Astrocyte (in vitro differentiated cells and primary cell): ENCODE measurements at places on chromosomes 13 and 19.
A peak's percentile ranks its signal among the peaks of the same experiment; 100 is the strongest.

GRCh38 chr13:40123962-40124632 lies 468.6 kb downstream of the COG6 start:
- no peak overlapping the region for H3K4me3 ChIP-seq
- no peaks in the 10 kb centered on the region for H3K27me3 ChIP-seq
- H3K4me1 ChIP-seq: no peaks in the 10 kb centered on the region
- H3K27ac ChIP-seq: no peak overlapping the region
- no peak for DNase-seq

DNA sequence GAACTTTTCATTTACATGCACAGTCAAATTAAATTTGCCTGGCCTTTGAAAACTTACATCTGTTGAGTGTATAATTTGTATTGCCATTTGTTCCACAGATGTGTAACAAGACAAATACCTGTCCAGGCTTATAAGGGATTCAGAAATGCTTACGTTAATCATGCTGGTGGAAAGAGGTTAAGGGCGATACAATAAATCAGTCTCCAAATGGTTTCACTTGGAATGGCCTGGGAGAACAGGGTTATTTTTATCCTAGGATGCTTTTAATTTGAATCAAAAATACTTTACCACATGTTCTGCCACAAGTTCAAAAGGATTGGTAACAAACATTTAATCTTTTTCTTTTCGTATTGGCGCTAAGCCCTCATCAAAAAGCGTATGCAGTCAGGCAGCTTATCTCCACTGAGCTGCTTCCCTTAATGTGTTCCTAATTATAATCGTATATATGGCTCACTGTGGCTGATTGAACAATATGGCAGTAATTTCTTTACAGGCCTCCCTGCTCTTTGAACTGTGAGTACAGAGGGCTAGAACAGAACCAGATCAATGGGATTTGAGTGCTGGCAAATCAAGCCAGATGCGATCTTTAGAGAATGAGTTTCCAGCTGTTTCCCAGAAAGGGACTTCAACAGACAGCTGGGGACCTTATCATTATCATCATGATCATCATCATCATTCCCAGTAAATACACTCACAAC lies 425.7 kb downstream of the SPRY2 start:
- H3K27ac ChIP-seq: no peak overlapping the region
- no peak overlapping the region for H3K4me3 ChIP-seq
- H3K4me1 ChIP-seq: peaks cover 4% of the 10 kb centered on the region
- DNase-seq: no peak

- no peak overlapping the region for H3K4me3 ChIP-seq
- no peaks in the 10 kb centered on the region for H3K27me3 ChIP-seq
- H3K27ac ChIP-seq: no peak overlapping the region
Measured at GRCh38 chr19:11456659-11457058, 21.2 kb downstream of the PRKCSH start.

DNA sequence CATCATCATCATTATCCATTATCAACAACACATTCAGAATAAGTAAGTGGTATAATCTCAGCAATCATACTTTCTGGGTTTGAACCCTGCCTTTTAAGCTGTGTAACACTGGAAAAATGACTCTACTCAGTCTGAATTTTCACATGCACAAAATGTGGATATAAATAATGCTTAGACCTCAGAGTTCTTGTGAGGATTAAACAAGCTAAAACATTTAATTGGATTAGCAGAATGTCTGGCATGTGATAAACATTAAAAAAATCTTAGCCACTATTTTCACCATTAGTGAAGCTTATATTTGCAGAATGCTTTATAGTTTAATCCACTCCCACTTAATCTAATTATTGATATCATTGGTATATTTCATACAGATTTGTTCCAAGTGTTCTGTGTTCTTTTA lies 412.3 kb downstream of the RFC3 start:
- DNase-seq: no peak
- H3K4me1 ChIP-seq: no peaks in the 10 kb centered on the region
- H3K36me3 ChIP-seq: no peaks in the 10 kb centered on the region

DNA sequence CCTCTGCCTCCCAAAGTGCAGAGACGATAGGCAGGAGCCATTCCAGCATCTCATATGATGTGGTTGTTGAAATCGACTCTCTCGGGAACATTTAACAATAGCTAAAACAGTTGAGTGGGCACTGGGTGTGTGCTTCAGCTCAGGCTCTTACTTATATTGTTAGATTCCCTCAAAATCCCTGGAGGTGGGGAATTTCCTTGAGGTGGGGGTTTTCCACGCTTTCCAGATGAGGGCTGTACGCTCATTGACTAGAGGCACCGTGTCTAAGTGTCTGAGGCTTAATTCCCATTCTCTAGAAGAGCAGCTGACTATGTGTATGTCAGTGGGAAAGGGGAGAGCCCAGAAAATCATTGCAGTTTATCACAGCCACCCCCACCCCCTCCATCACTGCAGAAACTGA lies 10.8 kb upstream of the GRAMD1A start:
- no peak for DNase-seq
- no peak overlapping the region for H3K4me3 ChIP-seq
- no peaks in the 10 kb centered on the region for H3K4me1 ChIP-seq
- H3K36me3 ChIP-seq: no peaks in the 10 kb centered on the region

- no peak overlapping the region for H3K4me3 ChIP-seq
- peaks cover 11% of the 10 kb centered on the region for H3K4me1 ChIP-seq
- H3K27me3 ChIP-seq: no peaks in the 10 kb centered on the region
- H3K27ac ChIP-seq: no peak overlapping the region
- no peak for DNase-seq
Measured at GRCh38 chr13:74299721-74300120, 165.5 kb upstream of the KLF12 start.

GRCh38 chr19:18149596-18149975 lies 3.4 kb upstream of the PIK3R2 start:
- H3K36me3 ChIP-seq: no peaks in the 10 kb centered on the region
- peaks cover 12% of the 10 kb centered on the region for H3K4me1 ChIP-seq
- H3K27ac ChIP-seq: no peak overlapping the region
- no peak for DNase-seq
- H3K4me3 ChIP-seq: no peak overlapping the region
- no peaks in the 10 kb centered on the region for H3K27me3 ChIP-seq

GRCh38 chr13:30864433-30865122 lies 41.5 kb upstream of the MEDAG start:
- peak; percentile 99 for DNase-seq
- H3K36me3 ChIP-seq: no peaks in the 10 kb centered on the region
- peak overlapping the region; percentile 100 for H3K27ac ChIP-seq
- H3K4me3 ChIP-seq: peak overlapping the region; percentile 37
- H3K27me3 ChIP-seq: no peaks in the 10 kb centered on the region
- peaks cover 51% of the 10 kb centered on the region for H3K4me1 ChIP-seq

- H3K4me3 ChIP-seq: no peak overlapping the region
- no peaks in the 10 kb centered on the region for H3K36me3 ChIP-seq
- no peak for DNase-seq
Measured at GRCh38 chr19:31504221-31504620, 155.0 kb upstream of the TSHZ3 start.

- peaks cover 9% of the 10 kb centered on the region for H3K4me1 ChIP-seq
- peak overlapping the region; percentile 68 for H3K27ac ChIP-seq
- H3K27me3 ChIP-seq: no peaks in the 10 kb centered on the region
- peak; percentile 100 for DNase-seq
- H3K36me3 ChIP-seq: no peaks in the 10 kb centered on the region
Measured at GRCh38 chr13:93169980-93170379, 56.6 kb upstream of the GPC6 start.

DNA sequence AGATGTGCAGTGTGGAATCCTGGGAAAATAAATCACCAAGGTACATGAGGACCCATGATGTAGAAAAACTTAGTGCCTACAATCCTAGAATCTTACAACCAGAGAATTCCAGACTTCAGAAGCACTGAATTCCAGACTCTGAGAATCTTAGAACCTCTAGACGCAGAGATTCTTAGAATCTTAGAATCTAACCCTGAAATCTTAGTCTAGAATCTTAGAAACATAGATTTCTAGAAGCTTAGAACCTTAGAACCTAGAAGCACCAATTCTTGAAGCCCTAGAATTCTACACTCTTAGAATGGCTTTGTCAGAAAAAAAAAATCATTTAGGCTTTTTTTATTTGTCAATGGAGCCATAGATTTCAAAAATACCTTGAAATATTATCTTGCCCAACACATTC lies 6.0 kb downstream of the CEACAM16 start:
- H3K4me1 ChIP-seq: no peaks in the 10 kb centered on the region
- no peak for DNase-seq
- no peak overlapping the region for H3K27ac ChIP-seq
- H3K36me3 ChIP-seq: no peaks in the 10 kb centered on the region

DNA sequence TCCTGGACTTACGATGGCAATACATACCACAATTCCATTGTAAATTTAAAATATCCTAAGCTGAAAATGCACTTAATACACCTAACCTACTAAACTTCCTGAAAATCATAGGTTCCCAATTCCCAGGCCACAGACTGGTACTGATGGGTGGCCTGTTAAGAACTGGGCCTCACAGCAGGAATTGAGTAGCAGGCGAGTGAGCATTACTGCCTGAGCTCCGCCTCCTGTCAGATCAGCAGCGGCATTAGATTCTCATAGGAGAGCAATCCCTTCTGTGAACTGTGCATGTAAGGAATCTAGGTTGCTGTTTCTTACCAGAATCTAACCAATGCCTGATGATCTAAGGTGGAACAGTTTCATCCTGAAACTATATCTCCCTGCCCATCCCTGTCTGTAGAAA lies 1670.2 kb upstream of the PCDH20 start:
- H3K27me3 ChIP-seq: no peaks in the 10 kb centered on the region
- no peaks in the 10 kb centered on the region for H3K36me3 ChIP-seq
- H3K27ac ChIP-seq: no peak overlapping the region
- DNase-seq: no peak

DNA sequence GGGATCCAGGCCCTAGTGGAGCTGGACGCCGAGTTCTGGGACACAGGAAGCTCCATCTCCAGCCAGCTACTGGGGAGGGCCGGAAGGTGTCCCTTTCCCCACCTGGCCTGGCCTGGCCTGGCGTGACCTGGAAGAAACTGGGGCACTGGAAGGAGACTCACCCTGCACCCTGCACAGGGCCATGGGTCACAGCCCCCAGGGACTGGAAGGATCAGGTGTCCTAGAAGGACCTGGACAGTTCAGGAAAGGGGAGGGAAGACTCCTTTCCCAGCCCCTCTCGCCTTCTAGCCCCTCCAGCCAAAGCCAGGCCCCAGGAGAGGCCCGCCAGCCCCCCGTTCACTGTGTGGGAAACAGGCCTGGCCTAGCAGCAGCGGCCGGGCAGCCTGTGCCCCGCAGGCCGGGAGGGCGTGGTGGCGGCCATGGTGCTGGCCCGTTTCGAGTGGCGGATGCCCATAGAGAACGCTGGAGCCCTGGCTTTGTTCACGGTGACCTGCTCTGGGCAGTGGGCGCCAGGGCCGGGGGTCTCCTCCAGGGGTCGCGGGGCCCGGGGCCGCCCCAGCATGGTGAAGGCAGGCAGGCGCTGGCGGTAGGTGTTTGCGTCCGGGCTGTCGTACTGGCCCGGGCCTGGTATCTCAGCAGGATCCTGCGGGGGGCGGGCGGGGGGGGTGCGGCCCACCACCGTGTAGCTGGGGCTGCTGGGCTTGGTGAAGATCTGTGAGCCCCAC lies 2.8 kb upstream of the SHC2 start:
- peaks cover 5% of the 10 kb centered on the region for H3K4me1 ChIP-seq
- no peaks in the 10 kb centered on the region for H3K36me3 ChIP-seq
- no peak overlapping the region for H3K4me3 ChIP-seq
- peaks cover 2% of the 10 kb centered on the region for H3K27me3 ChIP-seq

DNA sequence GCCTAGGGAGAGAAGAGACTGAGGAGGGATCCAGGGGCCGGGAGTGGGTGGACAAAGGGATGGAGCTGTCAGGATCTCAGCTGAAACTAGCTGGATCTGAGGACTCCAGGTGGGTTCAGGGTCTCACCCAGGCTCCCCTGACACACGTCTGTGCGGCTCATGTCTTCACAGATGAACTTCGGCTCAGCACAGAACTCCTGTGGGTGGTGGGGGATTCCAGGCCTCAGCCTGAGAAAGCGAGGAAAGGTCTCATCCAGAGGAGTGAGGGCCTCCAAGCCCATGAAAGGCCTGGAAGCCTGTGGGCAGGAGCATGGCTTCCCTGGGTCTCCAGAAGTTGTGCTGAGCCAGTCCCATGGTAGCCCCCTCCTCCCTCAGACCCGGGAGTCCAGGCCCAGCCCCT lies 1.4 kb downstream of the CAPN12 start:
- no peaks in the 10 kb centered on the region for H3K4me1 ChIP-seq
- no peaks in the 10 kb centered on the region for H3K36me3 ChIP-seq
- no peak overlapping the region for H3K4me3 ChIP-seq
- DNase-seq: no peak
- H3K27me3 ChIP-seq: no peaks in the 10 kb centered on the region

GRCh38 chr13:111895896-111896821 lies 170.8 kb upstream of the SOX1 start:
- no peak overlapping the region for H3K27ac ChIP-seq
- H3K4me3 ChIP-seq: no peak overlapping the region
- H3K4me1 ChIP-seq: peaks cover 4% of the 10 kb centered on the region
- no peak for DNase-seq
- peaks cover 9% of the 10 kb centered on the region for H3K27me3 ChIP-seq

DNA sequence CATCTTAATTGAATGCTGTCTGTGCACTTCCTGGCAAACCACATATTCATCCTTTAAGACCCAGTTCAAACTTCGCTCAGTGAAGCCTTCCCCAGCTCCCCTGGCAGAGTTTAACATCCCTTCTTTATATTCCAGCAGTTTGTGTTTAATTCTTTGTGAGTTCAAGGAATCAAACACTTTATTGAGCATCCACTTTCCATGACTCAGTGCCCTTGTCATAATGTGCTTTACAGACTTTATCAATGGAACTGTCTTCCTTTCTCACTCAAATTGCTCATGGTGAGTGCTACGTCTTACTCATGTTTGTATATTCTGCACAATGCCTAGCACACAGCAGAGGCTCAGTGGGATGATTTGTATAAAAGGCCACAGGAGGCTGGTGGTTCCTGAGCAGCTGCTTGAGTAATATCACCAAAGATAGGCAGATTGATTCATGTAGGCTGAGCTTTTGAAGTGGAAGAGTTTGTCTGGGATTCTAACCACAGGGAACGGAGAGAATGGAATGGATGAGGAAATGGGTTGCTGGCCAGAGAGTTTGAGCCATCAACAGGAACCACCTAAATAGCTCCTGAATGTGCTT lies 44.2 kb downstream of the SERTM1 start:
- peak; percentile 91 for DNase-seq
- peak overlapping the region; percentile 13 for H3K27ac ChIP-seq
- no peaks in the 10 kb centered on the region for H3K27me3 ChIP-seq
- H3K4me3 ChIP-seq: no peak overlapping the region

- no peak overlapping the region for H3K4me3 ChIP-seq
- peaks cover 42% of the 10 kb centered on the region for H3K36me3 ChIP-seq
- no peaks in the 10 kb centered on the region for H3K4me1 ChIP-seq
- H3K27me3 ChIP-seq: no peaks in the 10 kb centered on the region
- no peak for DNase-seq
- no peak overlapping the region for H3K27ac ChIP-seq
Measured at GRCh38 chr13:75806117-75806516, 170.0 kb downstream of the LMO7 start.

DNA sequence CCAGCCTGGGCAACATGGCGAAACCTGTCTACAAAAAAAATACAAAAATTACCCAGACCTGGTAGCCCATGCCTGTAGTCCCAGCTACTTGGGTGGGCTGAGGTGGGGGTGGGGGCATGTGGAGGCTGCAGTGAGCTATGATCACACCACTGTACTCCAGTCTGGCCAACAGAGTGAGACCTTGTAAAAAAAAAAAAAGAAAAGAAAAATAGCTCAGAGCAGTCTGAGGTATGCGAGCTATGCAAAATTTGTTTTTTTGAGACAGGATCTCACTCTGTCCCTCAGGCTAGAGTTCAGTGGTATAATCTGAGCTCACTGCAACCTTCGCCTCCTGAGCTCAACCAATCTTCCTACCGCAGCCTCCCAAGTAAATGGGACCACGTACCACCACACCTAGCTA lies 7.1 kb upstream of the TOMM40 start:
- DNase-seq: no peak
- no peak overlapping the region for H3K27ac ChIP-seq
- no peak overlapping the region for H3K4me3 ChIP-seq
